Smooth muscle cell of the coronary artery (primary cell): ENCODE measurements at places on chromosomes 16 and 17. TPM values are rescaled to one million over a fixed set of nuclear protein-coding genes. Genes with fewer than 3 reads are reported as not detected.

PIMREG gene
- total RNA-seq, result 9.3 TPM in 1 of 2 replicates, not detected in the other

AHSP gene
- total RNA-seq, result not detected in 2 replicates

SLFN11 gene
- total RNA-seq, result 62.4 and 69.4 TPM in 2 replicates

UNC45B gene
- total RNA-seq, result not detected in 2 replicates

TMEM238L gene
- total RNA-seq, result not detected in 2 replicates

FOXN1 gene
- total RNA-seq, result not detected in 2 replicates

SLC9A5 gene
- total RNA-seq, result 0.23 and 1.5 TPM in 2 replicates

C16orf54 gene
- not detected in 2 replicates for total RNA-seq

RNF222 gene
- total RNA-seq, result not detected in 2 replicates

SLC52A1 gene
- total RNA-seq, result 0.15 and 0.82 TPM in 2 replicates

THAP11 gene
- total RNA-seq, result 26.3 and 47.7 TPM in 2 replicates

ACD gene
- total RNA-seq, result 7.6 and 9.8 TPM in 2 replicates

KRT20 gene
- not detected in 2 replicates for total RNA-seq

HBA2 gene
- total RNA-seq, result 0.23 TPM in 1 of 2 replicates, not detected in the other

OXLD1 gene
- total RNA-seq, result 26.7 and 35.1 TPM in 2 replicates

SYNGR3 gene
- 0.94 and 4.9 TPM in 2 replicates for total RNA-seq

ASB16 gene
- total RNA-seq, result not detected in 2 replicates

MMP25 gene
- under 0.01 TPM in 1 of 2 replicates, not detected in the other for total RNA-seq

ZNF174 gene
- 2.0 and 4.9 TPM in 2 replicates for total RNA-seq

ALOX12 gene
- total RNA-seq, result under 0.01 TPM in 1 of 2 replicates, not detected in the other

SLC5A11 gene
- total RNA-seq, result not detected in 2 replicates

ZACN gene
- not detected in 2 replicates for total RNA-seq

RMI2 gene
- total RNA-seq, result 0.94 and 2.6 TPM in 2 replicates

FOXF1 gene
- not detected in 2 replicates for total RNA-seq

TBC1D3E gene
- total RNA-seq, result not detected in 2 replicates

MFAP4 gene
- 11.0 and 23.6 TPM in 2 replicates for total RNA-seq

ACE gene
- total RNA-seq, result 2.0 and 12.4 TPM in 2 replicates

MYO19 gene
- 22.1 and 44.7 TPM in 2 replicates for total RNA-seq

MT4 gene
- not detected in 2 replicates for total RNA-seq

NQO1 gene
- total RNA-seq, result 113 and 184 TPM in 2 replicates

MEFV gene
- total RNA-seq, result 0.15 TPM in 1 of 2 replicates, not detected in the other

MEIOB gene
- total RNA-seq, result 0.23 TPM in 1 of 2 replicates, not detected in the other

HOXB5 gene
- not detected in 2 replicates for total RNA-seq

CLEC18A gene
- total RNA-seq, result 0.23 and 9.2 TPM in 2 replicates

CA5A gene
- not detected in 2 replicates for total RNA-seq

ARHGAP44 gene
- total RNA-seq, result 0.30 and 1.5 TPM in 2 replicates

PDE6G gene
- total RNA-seq, result 0.23 and 0.35 TPM in 2 replicates

DUS2 gene
- total RNA-seq, result 11.7 and 14.4 TPM in 2 replicates

KIF2B gene
- total RNA-seq, result not detected in 2 replicates

GLIS2 gene
- 0.70 and 3.4 TPM in 2 replicates for total RNA-seq

CLEC19A gene
- total RNA-seq, result not detected in 2 replicates

HOXB8 gene
- not detected in 2 replicates for total RNA-seq

ATP1B2 gene
- not detected in 2 replicates for total RNA-seq
